ENCODE measurements at places on chromosomes 5 and 9.

GRCh38 chr5:139747583-139748504 lies 47.8 kb upstream of the PSD2 start:
- H3K36me3 ChIP-seq: peaks cover 8% of the 10 kb centered on the region
- peak overlapping the region; percentile 79 for H3K27ac ChIP-seq
- DNase-seq: peak; percentile 18
- peaks cover 21% of the 10 kb centered on the region for H3K4me1 ChIP-seq
- H3K4me3 ChIP-seq: peak overlapping the region; percentile 99

DNA sequence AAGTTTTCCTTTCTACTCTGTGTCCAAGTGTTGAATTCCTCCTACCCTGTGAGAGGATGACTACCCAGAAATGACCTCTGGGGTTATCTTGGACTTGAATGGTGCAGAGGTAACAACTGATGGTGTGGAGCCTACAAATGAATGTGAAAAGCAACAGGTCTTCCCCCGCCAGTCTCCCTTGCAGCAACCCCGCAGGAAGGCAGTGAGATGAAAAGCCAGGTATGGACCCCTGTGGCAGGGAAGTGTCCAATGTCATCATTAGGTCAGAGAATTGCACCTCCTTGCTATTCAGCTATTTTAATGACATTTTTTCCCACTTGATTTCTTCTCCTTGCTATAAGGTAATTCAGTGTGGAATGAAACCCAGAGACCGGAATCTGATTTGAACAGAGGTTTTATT lies 58.5 kb downstream of the MAT2B start:
- H3K27me3 ChIP-seq: peaks cover 78% of the 10 kb centered on the region
- H3K27ac ChIP-seq: no peak overlapping the region
- DNase-seq: no peak
- H3K4me3 ChIP-seq: no peak overlapping the region
- H3K4me1 ChIP-seq: peaks cover 23% of the 10 kb centered on the region

- H3K4me1 ChIP-seq: no peaks in the 10 kb centered on the region
- peaks cover 2% of the 10 kb centered on the region for H3K36me3 ChIP-seq
- H3K27ac ChIP-seq: no peak overlapping the region
- peaks cover 28% of the 10 kb centered on the region for H3K27me3 ChIP-seq
- no peak for DNase-seq
- no peak overlapping the region for H3K4me3 ChIP-seq
These were observed 100.3 kb downstream of the NSG2 start for GRCh38 chr5:174145821-174146220.

DNA sequence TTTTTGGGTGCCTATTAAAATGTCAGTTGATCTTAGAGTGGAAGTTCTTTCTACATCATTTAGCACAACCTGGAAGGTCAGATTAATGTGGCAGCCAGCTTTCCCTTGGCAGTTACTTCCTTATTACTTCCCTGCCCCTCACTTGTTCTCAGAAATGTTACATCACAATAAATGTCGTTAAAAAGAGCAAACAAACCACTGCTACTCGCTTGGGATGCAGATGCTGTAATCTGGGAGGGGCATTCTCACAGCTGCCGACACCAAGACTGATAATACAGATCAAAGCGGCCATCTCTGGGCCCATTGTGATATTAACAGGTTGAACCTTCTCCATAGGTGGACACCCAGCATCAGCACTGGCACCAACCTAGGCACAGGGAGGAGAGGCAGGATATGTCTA lies 29.3 kb downstream of the PLAC8L1 start:
- no peak overlapping the region for H3K4me3 ChIP-seq
- H3K27me3 ChIP-seq: peaks cover 49% of the 10 kb centered on the region
- no peak for DNase-seq
- H3K27ac ChIP-seq: no peak overlapping the region
- H3K4me1 ChIP-seq: peaks cover 8% of the 10 kb centered on the region

GRCh38 chr9:114720086-114720676 lies 38.2 kb upstream of the TEX48 start:
- DNase-seq: no peak
- no peaks in the 10 kb centered on the region for H3K27me3 ChIP-seq
- H3K4me3 ChIP-seq: no peak overlapping the region
- H3K4me1 ChIP-seq: peaks cover 40% of the 10 kb centered on the region
- H3K36me3 ChIP-seq: no peaks in the 10 kb centered on the region

- no peak overlapping the region for H3K27ac ChIP-seq
- no peak overlapping the region for H3K4me3 ChIP-seq
- no peak for DNase-seq
- H3K4me1 ChIP-seq: no peaks in the 10 kb centered on the region
- H3K27me3 ChIP-seq: peaks cover 20% of the 10 kb centered on the region
These were observed 59.6 kb downstream of the ACTBL2 start for GRCh38 chr5:57422993-57423392.

DNA sequence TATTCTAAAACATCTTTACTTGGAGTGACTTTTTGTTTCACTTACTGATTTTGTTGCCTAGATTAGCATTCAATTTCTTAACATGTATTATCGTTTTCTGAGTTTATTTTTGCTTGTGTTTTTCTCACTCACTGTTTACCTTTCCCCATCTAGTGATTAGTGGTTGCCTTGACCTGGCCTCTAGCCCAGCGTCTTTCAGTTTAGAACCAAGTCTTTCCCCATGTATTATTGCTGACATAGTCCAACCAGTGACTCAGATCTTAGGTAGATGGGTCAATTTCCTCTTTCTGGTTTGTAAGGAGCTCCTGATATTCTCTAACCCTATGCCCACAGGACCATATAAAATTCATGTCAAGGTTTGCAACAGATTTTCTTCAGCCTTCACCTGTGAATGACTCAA lies 135.5 kb downstream of the PRR16 start:
- no peaks in the 10 kb centered on the region for H3K27me3 ChIP-seq
- no peak overlapping the region for H3K4me3 ChIP-seq
- H3K4me1 ChIP-seq: no peaks in the 10 kb centered on the region
- no peaks in the 10 kb centered on the region for H3K36me3 ChIP-seq

DNA sequence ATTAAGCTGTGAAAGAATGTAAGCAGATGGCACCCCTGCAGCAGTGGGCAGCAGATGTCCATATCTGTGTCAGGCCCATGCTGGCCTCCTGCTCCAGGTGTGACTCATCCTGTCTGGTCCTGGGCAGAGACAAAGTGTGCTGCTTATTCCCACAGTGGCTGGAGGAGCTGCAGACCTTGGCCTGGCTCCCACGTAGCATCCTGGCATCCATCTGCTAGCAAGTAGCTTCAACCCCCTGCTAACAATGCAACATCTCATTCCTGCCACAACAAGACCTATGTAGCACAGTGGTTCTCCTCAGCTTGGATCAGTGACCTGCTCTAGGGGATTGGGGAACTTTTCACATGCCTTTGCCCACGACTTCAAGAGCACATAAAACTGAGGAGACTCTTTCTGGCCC lies 126.4 kb upstream of the SLC12A2 start:
- H3K4me1 ChIP-seq: peaks cover 12% of the 10 kb centered on the region
- H3K27me3 ChIP-seq: no peaks in the 10 kb centered on the region
- H3K4me3 ChIP-seq: no peak overlapping the region
- no peak overlapping the region for H3K27ac ChIP-seq

DNA sequence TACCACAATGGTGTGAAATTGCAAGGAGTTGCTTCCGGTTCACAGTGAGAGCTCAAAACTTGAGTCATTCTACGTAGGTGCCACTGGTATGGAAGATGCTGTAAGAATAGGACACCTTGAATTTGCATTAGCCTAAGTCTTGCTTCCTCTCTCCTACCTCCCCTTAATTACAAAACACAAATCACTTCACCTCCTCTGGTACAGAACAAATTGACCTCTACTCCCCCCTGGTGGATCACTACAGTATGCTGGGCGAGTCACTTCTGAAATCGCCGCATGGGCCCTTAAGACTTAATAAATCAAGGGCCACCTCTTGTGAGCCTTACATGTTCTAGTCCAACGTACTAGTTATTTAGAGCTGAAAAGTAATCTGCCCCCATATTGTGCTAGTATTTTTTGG lies 145.3 kb upstream of the SMARCA2 start:
- H3K27ac ChIP-seq: no peak overlapping the region
- H3K36me3 ChIP-seq: no peaks in the 10 kb centered on the region
- peaks cover 10% of the 10 kb centered on the region for H3K4me1 ChIP-seq
- DNase-seq: peak; percentile 13

DNA sequence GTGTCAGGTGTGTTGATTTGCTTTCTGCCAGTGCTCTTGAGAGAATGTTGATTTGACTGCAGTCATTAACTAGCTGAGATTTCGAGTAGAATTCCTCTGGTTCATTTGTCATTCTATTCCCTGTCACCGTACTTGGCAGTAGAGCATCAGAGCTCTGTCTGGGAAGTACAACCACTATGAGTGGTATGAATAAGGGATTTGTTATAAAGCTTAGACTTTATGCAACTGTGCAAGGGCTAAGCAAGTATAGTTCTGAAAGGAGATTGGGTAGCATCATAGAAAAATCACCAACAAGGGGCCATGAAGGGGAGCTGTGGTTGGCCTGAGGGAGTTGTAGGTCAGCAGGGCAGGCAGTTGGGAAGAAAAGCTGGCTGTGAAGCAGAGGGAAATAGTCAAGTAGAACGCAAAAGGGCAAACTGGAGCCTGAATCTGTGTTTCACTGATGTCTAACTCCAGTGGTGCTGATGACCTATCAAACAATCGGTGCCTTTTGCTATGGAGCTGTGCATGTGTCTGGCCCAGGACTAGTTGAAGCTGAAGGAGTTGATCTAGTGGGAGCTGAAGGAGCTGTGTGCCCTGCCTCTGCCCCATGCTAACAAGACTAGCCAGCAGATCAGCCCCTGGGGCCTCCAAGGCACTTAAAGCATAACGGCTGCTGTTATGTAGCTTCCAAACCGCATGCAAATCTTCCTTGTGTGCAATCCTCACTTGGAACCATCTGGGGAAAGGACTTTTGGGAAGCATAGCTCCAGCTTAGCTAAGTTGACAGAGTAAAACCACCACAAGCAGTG lies 110.0 kb downstream of the SLC28A3 start:
- peaks cover 7% of the 10 kb centered on the region for H3K27me3 ChIP-seq
- H3K4me1 ChIP-seq: peaks cover 4% of the 10 kb centered on the region
- no peak overlapping the region for H3K4me3 ChIP-seq

GRCh38 chr5:50684721-50685120 lies 18.3 kb downstream of the PARP8 start:
- H3K27ac ChIP-seq: peak overlapping the region; percentile 32
- no peak overlapping the region for H3K4me3 ChIP-seq
- no peaks in the 10 kb centered on the region for H3K27me3 ChIP-seq
- peaks cover 36% of the 10 kb centered on the region for H3K4me1 ChIP-seq

DNA sequence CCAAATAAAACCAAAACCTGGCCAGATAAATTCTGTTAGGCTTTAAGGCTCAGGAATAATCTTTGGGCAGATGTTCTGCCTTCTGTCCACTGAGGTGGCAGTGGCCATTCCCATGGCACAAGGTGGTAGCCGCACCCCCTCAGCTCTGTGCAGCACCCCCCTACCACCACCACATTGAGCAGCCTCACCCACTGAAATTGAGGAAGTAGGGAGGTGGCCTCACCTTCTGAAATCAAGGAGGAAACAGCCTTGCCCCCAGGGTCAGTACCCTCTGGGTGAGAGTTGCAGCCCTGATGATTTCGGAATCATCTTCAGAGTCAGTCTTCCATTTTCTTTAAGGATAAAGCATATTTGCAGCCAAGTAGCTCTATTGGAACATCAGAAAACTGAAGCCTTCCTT lies 204.8 kb upstream of the PIK3R1 start:
- no peaks in the 10 kb centered on the region for H3K4me1 ChIP-seq
- H3K4me3 ChIP-seq: no peak overlapping the region
- no peak for DNase-seq

DNA sequence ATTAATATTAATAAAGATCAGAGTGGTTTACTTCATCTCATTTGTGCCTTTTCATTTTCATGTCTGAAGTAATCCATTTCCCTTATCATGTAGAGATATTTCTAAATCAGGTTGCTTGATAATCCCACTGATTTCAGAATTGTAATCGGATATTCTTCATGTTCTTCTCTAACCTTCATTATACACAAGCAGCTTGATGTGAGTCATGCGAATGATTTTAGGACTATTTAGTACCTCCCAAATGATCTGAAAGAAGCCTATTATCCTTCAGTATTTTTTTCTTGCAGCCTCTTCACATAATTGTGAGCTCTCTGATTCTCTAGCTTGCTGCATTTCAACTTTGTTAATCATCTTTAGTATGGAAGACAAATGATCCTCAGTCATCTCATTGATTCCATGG lies 182.0 kb downstream of the GIN1 start:
- H3K27ac ChIP-seq: no peak overlapping the region
- no peak for DNase-seq
- no peaks in the 10 kb centered on the region for H3K4me1 ChIP-seq
- H3K27me3 ChIP-seq: no peaks in the 10 kb centered on the region
- H3K36me3 ChIP-seq: peaks cover 7% of the 10 kb centered on the region

- H3K4me1 ChIP-seq: no peaks in the 10 kb centered on the region
- no peak for DNase-seq
- H3K36me3 ChIP-seq: no peaks in the 10 kb centered on the region
- no peak overlapping the region for H3K27ac ChIP-seq
These were observed 38.1 kb downstream of the MAP1B start for GRCh38 chr5:72145348-72145747.

- H3K27ac ChIP-seq: no peak overlapping the region
- no peak overlapping the region for H3K4me3 ChIP-seq
- DNase-seq: no peak
These were observed 7.5 kb downstream of the ALDOB start for GRCh38 chr9:101427957-101428655.

GRCh38 chr5:139690803-139691629 lies 42.9 kb downstream of the CXXC5 start:
- H3K27me3 ChIP-seq: no peaks in the 10 kb centered on the region
- H3K27ac ChIP-seq: no peak overlapping the region
- peaks cover 6% of the 10 kb centered on the region for H3K4me1 ChIP-seq
- no peak for DNase-seq

- DNase-seq: no peak
- no peak overlapping the region for H3K4me3 ChIP-seq
- no peaks in the 10 kb centered on the region for H3K27me3 ChIP-seq
- H3K4me1 ChIP-seq: peaks cover 12% of the 10 kb centered on the region
- peaks cover 10% of the 10 kb centered on the region for H3K36me3 ChIP-seq
These were observed 286.1 kb downstream of the ARHGAP26 start for GRCh38 chr5:143056339-143056704.

GRCh38 chr5:137201876-137202275 lies 297.2 kb downstream of the SPOCK1 start:
- H3K27me3 ChIP-seq: peaks cover 23% of the 10 kb centered on the region
- H3K27ac ChIP-seq: no peak overlapping the region
- no peak overlapping the region for H3K4me3 ChIP-seq

Data from T-helper 17 cell (primary cell).